Aorta (tissue), 5 donors: ENCODE measurements at places on chromosomes 3 and 15. TPM values are rescaled to one million over a fixed set of nuclear protein-coding genes. Genes with fewer than 3 reads are reported as not detected.

NIPA2 gene
- total RNA-seq = 30.1 TPM

DNA sequence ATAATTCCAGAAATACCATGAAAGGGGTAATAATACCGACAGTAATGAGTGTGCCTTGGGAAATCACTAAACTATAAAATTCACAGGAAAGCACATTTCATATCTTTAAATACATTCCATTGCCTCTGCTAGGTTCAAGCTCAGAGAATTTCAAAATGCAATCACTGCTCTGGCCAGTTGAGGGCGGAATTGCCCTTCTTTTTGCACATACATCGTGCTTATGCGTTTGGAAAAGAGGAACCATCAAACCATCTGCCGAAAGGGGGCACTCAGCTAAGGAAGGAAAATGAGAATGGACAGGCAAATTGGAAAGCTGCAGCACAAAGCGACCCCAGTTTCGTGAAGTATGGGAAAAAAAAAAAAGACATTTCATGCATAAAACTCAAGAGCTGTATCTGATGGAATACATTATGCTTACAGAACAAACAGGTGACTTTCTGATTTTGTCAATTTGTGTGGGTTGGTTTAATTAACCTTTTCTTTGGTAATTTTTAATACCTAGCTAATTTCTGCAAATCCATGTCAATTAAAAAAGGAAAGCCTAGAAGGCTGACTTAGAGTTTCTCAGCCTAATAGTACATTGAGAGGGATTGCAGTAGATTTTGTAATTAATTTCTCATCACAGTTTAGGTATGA is 61.4 kb downstream of the TUSC7 start:
- no peak for DNase-seq
- H3K27ac ChIP-seq = no peak overlapping the region
- no peaks in the 10 kb centered on the region for H3K27me3 ChIP-seq

KIF7 gene
- total RNA-seq = 17.5 TPM

DNA sequence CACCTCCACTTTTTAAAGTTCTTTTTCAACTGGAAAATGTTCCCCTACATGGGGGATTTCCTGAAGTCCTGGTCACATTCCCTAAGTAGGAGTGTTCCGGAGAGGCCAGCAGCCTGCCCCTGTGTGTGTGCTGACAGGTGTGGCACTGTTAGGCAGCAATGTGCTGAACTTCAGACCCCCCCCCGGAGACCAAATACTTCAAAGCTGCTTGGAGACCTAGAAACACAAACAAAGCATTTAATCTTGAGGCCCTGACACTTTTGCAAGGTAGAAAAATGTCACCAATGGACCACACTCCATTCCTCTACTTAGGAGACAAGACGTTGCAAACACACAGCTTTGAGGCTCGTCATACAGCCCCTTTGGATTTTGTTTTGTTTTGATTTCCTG is 259.6 kb upstream of the CTNNB1 start:
- H3K27ac ChIP-seq = no peak overlapping the region
- no peak for DNase-seq
- no peaks in the 10 kb centered on the region for H3K27me3 ChIP-seq

DNA sequence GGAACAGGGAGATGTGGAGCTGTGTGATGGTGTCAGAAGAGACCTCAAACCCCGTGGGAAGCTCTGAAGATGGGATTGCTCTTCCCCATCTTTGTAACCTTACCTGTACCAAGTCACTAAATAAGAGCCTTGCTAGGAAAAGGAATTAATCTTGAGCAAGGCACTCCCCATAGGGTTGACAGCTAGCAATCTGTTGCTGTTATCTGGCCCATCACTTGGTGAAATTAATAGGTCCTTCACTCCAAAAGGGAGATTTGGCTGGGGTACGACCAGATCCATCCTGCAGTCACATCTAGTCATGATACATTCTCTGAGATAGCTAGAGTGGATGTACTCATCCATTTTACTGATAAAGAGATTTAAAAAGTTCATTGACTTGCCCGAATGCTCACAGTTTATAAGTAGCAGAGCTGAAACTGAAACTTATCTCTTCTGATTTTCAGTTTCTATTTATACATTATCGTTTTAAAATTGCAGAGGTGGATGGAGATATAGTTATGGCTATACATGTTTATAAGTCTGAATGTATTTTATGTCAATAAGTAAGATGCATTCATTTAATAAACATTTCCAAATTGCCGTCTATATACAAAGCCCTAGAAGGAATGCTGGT is 299.1 kb upstream of the MCTP2 start:
- H3K36me3 ChIP-seq = no peaks in the 10 kb centered on the region
- no peaks in the 10 kb centered on the region for H3K4me1 ChIP-seq
- no peak for DNase-seq
- H3K4me3 ChIP-seq = no peak overlapping the region

CEP97 gene
- total RNA-seq = 9.0 TPM

DNA sequence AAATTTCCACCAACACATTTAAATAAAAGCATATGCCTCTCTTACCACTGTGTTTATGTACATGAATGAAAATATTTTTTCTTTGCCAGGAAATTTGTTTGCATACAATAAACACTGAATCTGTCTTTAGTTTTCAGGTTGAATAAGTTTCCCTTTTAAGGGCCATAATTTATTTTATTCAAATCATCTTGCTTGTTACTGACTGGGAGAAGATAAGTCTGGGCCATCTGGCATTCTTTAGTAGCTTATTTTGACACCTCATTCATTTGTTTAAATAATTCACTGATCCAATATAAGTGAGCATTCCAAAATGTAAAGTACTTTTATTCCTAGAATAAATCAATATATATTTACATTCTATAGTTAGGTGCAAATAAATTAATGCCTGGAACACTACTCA is 1001.3 kb downstream of the PLOD2 start:
- H3K27me3 ChIP-seq = no peaks in the 10 kb centered on the region
- H3K36me3 ChIP-seq = no peaks in the 10 kb centered on the region
- no peak overlapping the region for H3K27ac ChIP-seq
- DNase-seq = no peak
- no peaks in the 10 kb centered on the region for H3K4me1 ChIP-seq
- H3K4me3 ChIP-seq = no peak overlapping the region

DNA sequence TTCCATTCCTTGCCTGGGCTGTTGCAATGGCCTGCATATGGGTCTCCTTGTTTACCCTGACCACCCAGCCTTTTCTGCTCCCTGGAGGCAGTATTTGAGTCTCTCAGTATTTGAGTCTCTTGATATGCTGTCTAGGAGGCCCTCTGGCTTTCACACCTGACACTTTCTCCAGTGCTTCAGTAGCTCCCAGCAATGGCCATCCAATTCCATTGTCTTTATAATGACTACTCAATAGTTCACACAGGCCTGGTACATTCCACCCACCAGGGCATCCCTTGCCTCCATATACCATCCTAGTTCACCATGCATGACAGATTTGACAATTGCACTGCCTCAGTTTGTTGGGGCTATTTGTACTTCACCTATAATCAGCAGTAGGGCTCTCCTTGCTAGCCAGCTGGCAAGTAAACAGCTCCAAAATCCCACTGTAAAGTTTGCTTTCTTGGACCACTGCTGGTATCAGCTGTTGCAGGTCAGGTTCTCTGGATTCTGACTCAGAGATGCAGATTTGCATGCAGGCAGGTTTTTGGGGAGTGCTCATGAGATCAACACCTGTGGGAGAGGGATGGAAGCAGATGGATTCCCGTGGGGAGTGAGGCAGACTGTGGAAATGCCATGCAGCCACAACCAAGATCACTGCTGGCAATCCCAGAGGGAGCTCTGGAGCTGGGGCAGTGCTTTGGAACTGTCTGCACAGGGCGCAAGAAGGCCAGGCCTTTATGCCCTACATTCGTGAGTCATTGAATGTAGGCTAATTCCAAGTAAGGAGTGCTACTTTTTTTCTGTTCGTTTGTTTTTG is 19.1 kb upstream of the XIRP1 start:
- H3K4me3 ChIP-seq = no peak overlapping the region
- H3K27ac ChIP-seq = no peak overlapping the region
- no peaks in the 10 kb centered on the region for H3K4me1 ChIP-seq
- no peaks in the 10 kb centered on the region for H3K27me3 ChIP-seq
- no peaks in the 10 kb centered on the region for H3K36me3 ChIP-seq

DNA sequence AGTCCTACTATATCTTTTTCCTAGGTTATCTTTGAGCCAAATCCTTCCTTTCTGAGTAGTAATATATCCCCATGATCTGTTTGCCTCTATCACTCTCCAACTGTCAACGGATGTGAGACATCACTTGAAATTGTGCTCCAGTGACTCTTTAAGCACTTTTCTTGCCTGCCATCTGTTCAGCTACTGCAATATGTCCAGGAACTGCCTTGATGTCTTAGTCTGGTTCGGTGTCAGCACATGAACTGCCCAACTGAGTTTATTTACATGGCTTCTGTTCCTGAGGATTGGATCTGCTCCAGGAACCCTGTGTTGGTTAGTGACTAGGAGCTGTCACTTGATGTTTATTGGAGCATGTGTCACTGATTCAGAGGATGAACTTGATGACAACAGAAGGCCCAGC is 116.5 kb downstream of the SLC9A9 start:
- H3K27me3 ChIP-seq = no peaks in the 10 kb centered on the region
- no peaks in the 10 kb centered on the region for H3K36me3 ChIP-seq
- H3K4me1 ChIP-seq = no peaks in the 10 kb centered on the region
- no peak overlapping the region for H3K4me3 ChIP-seq
